SJCRH30 (cell line): ENCODE measurements at places on chromosomes 11 and 22. TPM values are rescaled to one million over a fixed set of nuclear protein-coding genes. Genes with fewer than 3 reads are reported as not detected.

The YPEL4 gene
- total RNA-seq = 0.04 TPM in 1 of 2 replicates, not detected in the other

The CRYBB2 gene
- 0.24 and 0.30 TPM in 2 replicates for total RNA-seq

The ACR gene
- total RNA-seq = not detected in 2 replicates

The SLC22A8 gene
- not detected in 2 replicates for total RNA-seq

The HBB gene
- not detected in 2 replicates for total RNA-seq

The TRIM48 gene
- not detected in 2 replicates for total RNA-seq

The ANO5 gene
- 1.3 and 1.6 TPM in 2 replicates for total RNA-seq

The OSBP2 gene
- not detected in 2 replicates for total RNA-seq

The VPREB3 gene
- total RNA-seq = 0.28 TPM in 1 of 2 replicates, not detected in the other

The FAT3 gene
- 20.1 and 23.1 TPM in 2 replicates for total RNA-seq

The TEX54 gene
- total RNA-seq = not detected in 2 replicates

The SPI1 gene
- total RNA-seq = not detected in 2 replicates

The EXT2 gene
- total RNA-seq = 85.0 and 91.7 TPM in 2 replicates

The SRPRA gene
- 53.4 and 54.2 TPM in 2 replicates for total RNA-seq

The APOL5 gene
- not detected in 2 replicates for total RNA-seq

The MFRP gene
- not detected in 2 replicates for total RNA-seq

The CNIH2 gene
- total RNA-seq = 4.5 and 5.8 TPM in 2 replicates

The RIMBP3B gene
- 0.53 and 0.76 TPM in 2 replicates for total RNA-seq

The UBQLNL gene
- total RNA-seq = not detected in 2 replicates

The PATE2 gene
- 0.25 TPM in 1 of 2 replicates, not detected in the other for total RNA-seq

The OR52E1 gene
- total RNA-seq = not detected in 2 replicates

The TNNT3 gene
- 2.2 and 2.3 TPM in 2 replicates for total RNA-seq

The CD6 gene
- total RNA-seq = not detected in 2 replicates

The CARD18 gene
- not detected in 2 replicates for total RNA-seq

The GAB4 gene
- not detected in 2 replicates for total RNA-seq

The MUC2 gene
- total RNA-seq = 0.06 and 0.08 TPM in 2 replicates

The PHETA2 gene
- total RNA-seq = 0.05 TPM in 1 of 2 replicates, not detected in the other

The MRGPRF gene
- 0.35 and 0.51 TPM in 2 replicates for total RNA-seq

The CYB561A3 gene
- total RNA-seq = 9.9 and 10.7 TPM in 2 replicates

The PRSS23 gene
- total RNA-seq = 1.4 and 1.5 TPM in 2 replicates

The PPP1R14B gene
- total RNA-seq = 556 and 639 TPM in 2 replicates

The EFCAB6 gene
- total RNA-seq = not detected in 2 replicates

The LRRC74B gene
- total RNA-seq = not detected in 2 replicates

The OVCH2 gene
- total RNA-seq = not detected in 2 replicates

The MYRF gene
- 0.02 and 0.05 TPM in 2 replicates for total RNA-seq

The ST14 gene
- total RNA-seq = 0.10 TPM in 1 of 2 replicates, not detected in the other

The MS4A12 gene
- total RNA-seq = not detected in 2 replicates

The EFEMP2 gene
- total RNA-seq = 21.5 and 23.9 TPM in 2 replicates

The MSANTD4 gene
- 16.5 and 18.4 TPM in 2 replicates for total RNA-seq

The KCNK4 gene
- total RNA-seq = not detected in 2 replicates

The RPL3 gene
- 1,999 and 2,056 TPM in 2 replicates for total RNA-seq

The CREB3L1 gene
- total RNA-seq = 0.30 and 0.34 TPM in 2 replicates

The RASGRP2 gene
- total RNA-seq = 0.42 and 0.46 TPM in 2 replicates

The MIOX gene
- total RNA-seq = not detected in 2 replicates

The OR2AG1 gene
- total RNA-seq = not detected in 2 replicates

The DNAJB7 gene
- total RNA-seq = not detected in 2 replicates

The TEX12 gene
- 0.28 TPM in 1 of 2 replicates, not detected in the other for total RNA-seq

The SLC25A18 gene
- total RNA-seq = 0.43 and 0.67 TPM in 2 replicates

The C22orf39 gene
- 37.4 and 40.9 TPM in 2 replicates for total RNA-seq

The KCNJ4 gene
- total RNA-seq = 0.04 and 0.25 TPM in 2 replicates

The CARD16 gene
- total RNA-seq = 0.25 and 0.53 TPM in 2 replicates

The INCENP gene
- total RNA-seq = 111 and 118 TPM in 2 replicates

The SCUBE2 gene
- 0.35 and 0.40 TPM in 2 replicates for total RNA-seq

The MS4A3 gene
- not detected in 2 replicates for total RNA-seq

The SHANK2 gene
- 0.02 and 0.15 TPM in 2 replicates for total RNA-seq

The LRRN4CL gene
- 0.55 and 0.73 TPM in 2 replicates for total RNA-seq
